Epithelial cell of proximal tubule (primary cell): ENCODE measurements at places on chromosomes 12 and 14. TPM values are rescaled to one million over a fixed set of nuclear protein-coding genes. Genes with fewer than 3 reads are reported as not detected.

The ABCD2 gene
- total RNA-seq, result not detected in 2 replicates

The CLEC2A gene
- not detected in 2 replicates for total RNA-seq

The PZP gene
- not detected in 2 replicates for total RNA-seq

The NGB gene
- 0.12 and 0.14 TPM in 2 replicates for total RNA-seq

The RPGRIP1 gene
- total RNA-seq, result 0.07 TPM in 1 of 2 replicates, not detected in the other

The SLC17A8 gene
- not detected in 2 replicates for total RNA-seq

The RD3L gene
- not detected in 2 replicates for total RNA-seq

The SLC6A13 gene
- 0.22 TPM in 1 of 2 replicates, not detected in the other for total RNA-seq
